ENCODE measurements at places on chromosomes 1 and 21. TPM values are rescaled to one million over a fixed set of nuclear protein-coding genes. Genes with fewer than 3 reads are reported as not detected.

DNA sequence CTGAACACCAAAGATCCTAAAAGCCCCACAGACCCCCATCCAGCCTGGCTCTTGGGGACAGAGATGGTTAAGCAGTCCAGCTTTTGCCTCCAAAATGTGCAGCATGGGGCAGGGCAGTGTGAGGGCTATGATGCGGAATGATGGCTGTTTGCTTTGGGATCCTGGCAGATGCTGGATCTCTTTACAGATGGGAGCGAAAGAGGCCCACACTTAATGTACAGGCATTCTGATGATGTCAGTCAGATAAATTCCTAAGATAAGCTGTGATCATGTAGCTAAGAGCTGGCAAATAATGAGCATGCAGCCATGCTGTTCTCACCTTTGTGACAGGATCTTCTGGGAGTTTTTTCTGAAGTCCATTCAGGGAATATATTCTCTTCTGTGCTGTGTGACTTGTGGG, 17.6 kb upstream of the KCNQ4 start:
- no peak for DNase-seq

- peak; percentile 38 for DNase-seq
Observed at GRCh38 chr1:36411674-36412648, 14.3 kb upstream of the LSM10 start.

DNA sequence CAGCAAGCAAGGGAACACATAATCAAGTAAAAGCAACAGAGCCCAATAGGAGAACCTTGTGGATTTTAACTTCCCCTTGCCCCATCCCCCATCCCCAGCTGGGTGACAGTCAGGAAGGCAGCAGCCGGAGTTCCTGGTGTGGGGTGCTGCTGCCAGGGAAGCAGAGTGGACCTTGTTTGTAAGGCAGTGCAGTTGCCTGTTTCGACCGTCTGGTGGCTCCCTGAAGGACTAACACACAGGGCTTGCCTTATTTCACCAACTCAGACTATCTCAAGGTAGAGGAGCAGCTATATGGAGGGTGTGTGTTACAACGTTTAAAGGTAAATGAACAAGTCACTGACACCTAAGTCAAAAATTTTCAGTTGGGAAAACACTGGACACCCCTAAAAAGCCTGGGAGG, 6.6 kb downstream of the KRTAP10-8 start:
- DNase-seq: peak; percentile 38

DNA sequence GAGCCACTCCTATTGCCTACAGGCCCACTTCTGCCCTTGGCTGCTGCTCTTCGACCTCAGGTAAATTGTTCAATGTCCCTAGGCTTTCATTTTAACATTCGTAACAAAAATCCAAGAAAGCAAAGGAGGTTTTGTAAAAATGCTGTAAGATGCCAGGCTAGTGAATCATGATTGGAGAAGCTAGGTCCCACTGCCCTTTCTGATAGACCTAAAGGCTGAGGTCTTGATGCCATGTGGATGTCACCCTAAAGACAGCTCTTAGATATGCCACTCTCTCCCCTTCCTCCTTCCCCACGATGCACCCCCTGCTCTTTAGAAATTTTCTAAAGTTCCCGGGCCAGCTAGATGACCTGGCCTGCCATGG, 9.9 kb upstream of the TMEM39B start:
- peak; percentile 56 for DNase-seq

GRCh38 chr21:34180826-34181359, 107.5 kb downstream of the MRPS6 start:
- no peak for DNase-seq

DNA sequence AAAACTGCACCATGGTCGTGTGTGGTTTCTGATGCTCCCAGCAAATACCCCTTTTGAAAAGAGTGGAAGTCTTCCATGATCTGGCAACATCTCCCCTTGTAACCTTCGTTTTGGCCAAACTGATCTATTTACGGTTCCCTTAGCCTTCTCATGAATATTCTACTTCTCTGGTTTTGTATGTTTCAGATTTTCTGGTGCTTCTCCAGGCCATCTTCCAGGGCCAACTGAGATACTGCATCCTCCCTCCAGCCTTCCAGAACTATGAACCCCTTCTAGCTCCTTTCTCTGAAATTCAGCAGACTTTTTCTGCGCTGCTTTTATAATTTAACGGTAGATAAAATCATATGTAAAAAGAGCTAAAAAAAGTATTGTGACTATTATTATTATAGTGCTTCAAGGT, 97.7 kb downstream of the XCL2 start:
- DNase-seq: no peak

The UTS2 gene
- total RNA-seq: not detected

The GUCA2A gene
- total RNA-seq: not detected

The OLIG2 gene
- not detected for total RNA-seq

The SIK1 gene
- under 0.01 TPM for total RNA-seq

The PALMD gene
- total RNA-seq: not detected
